ENCODE measurements at places on chromosomes 7 and 10.

- DNase-seq: peak; percentile 59
Measured at GRCh38 chr7:54799792-54800191, 40.8 kb upstream of the SEC61G start.

- DNase-seq: no peak
Measured at GRCh38 chr7:43104874-43105520, 7.5 kb upstream of the HECW1 start.

DNA sequence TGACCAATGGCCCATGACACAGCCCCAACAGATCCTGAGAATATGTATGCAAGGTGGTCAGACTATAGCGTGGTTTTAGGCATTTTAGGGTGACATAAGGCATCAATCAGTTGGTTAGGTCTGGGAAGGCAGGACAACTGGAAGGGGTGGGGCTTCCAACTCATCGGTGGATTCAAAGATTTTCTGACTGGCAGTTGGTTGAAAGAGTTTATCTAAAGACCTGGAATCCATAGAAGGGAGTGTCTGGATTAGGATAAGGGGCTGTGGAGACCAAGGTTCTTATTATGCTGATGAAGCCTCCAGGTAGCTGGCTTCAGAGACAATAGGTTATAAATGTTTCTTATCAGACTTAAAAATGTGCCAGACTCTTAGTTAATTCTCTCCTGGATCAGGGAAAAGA lies 60.3 kb upstream of the CFAP46 start:
- DNase-seq: no peak

DNA sequence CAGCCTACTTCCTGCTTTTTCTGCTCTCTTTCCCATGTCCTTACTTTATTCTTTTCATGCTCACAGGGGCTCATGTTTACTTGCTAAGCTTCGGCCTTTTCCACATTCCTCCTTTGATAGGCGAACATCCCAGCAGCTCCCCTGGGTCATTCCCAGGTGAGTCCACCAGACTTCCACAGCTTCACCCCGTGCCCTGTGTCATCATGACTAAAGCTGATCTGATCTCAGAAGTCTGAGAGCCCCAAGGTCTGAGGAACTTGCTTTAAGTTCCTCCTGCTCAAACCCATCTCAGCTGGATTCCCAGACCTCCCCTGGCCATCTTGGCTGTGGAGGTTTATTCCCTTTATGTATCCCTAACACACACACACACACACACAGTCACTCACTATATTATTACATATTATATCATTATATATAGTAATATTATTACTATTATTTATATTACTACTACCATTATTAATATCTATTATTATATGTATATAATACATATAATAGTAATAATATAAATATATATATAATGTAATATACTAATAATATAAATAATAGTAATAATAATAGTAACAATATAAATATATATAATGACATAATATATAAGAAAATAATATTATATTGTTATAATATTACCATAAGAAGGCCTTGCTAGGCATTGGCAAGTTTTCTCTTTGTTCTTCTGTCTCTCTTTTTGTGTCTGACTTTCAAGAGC lies 295.9 kb downstream of the PTEN start:
- no peak for DNase-seq

DNA sequence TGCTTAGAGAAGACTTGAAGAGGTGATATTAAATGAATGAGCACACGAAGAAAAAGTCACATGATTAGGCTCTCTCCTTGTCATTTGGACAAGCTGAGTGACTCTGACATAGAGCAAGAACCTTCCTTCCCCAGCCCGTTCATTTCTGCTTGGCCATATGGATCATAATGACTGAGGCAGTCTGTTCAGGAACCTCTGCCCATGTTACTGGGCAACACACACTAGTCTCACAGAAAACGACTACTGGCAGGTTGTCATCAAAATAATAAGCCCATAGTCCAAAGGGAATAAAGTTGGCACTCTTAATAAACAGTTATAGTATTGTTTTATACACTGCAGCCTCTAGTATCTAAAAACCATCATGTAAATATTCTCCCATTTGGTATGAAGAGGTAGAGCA lies 635.0 kb downstream of the REEP3 start:
- DNase-seq: no peak
